A673 (cell line): ENCODE measurements at places on chromosomes 5 and 9.
A peak's percentile ranks its signal among the peaks of the same experiment; 100 is the strongest.

DNA sequence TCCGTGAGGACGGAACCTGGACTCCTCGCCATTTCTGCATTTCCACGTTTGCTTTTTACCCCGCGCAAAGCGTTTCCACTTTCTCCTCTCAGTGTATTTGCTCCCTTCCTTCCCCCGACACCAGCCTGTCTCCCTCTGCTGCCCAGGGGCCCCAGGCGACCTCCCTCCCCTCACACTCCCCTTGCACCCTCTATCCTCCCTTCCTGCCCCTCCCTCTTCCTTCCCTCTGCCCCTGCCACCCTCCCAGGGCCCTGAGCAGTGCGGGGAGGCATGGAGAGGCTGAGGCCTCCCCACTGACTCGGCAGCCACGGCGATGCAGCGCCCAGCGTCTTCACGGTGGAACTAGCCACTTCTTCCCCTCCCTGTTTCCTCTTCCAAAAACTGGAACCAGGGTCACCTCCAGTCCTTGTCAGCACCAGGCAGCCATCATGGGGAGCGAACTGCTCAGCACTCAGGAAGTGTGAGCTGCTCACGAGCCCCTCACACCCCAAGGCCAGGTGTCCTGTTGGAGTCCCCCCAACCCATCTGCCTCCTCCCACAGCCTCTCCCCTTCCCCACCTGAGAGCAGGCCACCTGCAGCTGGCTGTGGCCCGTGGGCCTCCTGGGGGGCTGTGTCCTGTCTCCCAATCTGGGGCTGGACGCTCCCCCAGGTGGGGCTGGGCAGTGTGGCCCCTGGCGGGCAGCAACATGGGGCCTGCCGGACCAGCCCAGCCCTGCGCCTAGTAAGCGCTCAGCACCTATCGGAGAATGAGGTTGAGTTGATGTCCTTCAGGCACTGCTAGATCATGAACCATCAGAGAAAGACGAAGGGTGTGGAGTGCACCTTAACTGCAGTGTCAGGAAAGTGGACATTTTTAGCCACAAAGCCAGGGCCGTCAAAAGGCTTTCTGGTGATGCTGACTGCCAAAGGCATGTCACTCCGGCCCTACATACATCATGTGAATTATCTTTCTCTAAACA, 17.5 kb downstream of the UBE2QL1 start:
- no peak for DNase-seq

- no peak for DNase-seq
Measured at GRCh38 chr5:33755231-33755630, 136.6 kb downstream of the ADAMTS12 start.

DNA sequence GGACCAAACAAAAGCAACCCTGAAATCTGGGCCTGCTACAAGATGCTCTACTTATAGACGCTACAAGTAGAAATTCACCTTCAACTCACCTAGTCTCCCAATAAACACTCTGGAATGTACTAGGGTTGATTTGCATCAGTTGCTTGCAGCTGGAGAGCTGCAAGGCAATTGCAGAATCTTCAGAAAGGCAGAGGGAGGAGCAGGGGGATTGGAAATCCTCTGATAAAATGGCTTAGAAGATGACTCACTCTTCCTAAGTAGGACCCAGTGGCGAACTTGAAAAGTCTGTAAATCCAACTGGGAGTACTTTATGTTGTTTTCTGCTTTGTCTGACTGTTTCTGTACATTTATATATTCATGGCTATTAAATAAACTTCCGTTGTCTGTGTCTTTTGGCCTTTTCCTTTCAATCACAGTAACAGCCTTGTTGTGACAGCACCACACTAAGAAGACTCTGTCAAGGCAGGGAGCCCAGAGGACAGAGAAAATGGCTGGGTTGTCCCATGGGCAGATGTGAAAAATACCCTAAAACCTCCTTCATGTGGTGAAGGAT, 14.7 kb upstream of the MLLT3 start:
- peak; percentile 92 for DNase-seq

- DNase-seq, result no peak
Measured at GRCh38 chr9:76605321-76605900, 146.4 kb downstream of the GCNT1 start.

- DNase-seq, result no peak
Measured at GRCh38 chr5:8213701-8214240, 344.8 kb downstream of the MTRR start.

- DNase-seq, result peak; percentile 48
Measured at GRCh38 chr9:125932012-125932411, 184.8 kb downstream of the PBX3 start.

GRCh38 chr5:138110266-138110963, 26.6 kb downstream of the WNT8A start:
- peak; percentile 40 for DNase-seq

- no peak for DNase-seq
Measured at GRCh38 chr5:176491101-176491502, 42.9 kb downstream of the FAF2 start.

DNA sequence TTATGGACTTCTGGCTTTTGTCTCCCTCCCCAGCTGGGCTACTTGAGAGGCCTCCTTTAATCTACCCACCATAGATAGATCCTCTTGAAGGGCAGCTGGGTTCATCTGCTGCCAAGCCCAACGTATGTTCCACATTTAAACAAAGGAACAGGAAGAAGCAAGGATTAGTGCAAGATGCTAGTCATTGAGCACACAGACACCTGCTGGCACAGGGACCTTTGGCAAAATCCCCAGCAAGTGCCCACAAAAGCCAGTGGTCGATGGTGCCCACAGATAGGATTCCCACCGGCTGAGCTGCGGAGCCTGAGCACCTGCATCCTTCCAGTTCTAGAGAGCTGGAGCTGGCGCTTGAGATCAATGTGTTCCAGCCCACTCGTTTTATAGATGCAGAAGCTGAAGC, 57.7 kb upstream of the SHB start:
- DNase-seq, result peak; percentile 24

- DNase-seq, result no peak
Measured at GRCh38 chr5:96975656-96976055, 39.8 kb downstream of the LNPEP start.

DNA sequence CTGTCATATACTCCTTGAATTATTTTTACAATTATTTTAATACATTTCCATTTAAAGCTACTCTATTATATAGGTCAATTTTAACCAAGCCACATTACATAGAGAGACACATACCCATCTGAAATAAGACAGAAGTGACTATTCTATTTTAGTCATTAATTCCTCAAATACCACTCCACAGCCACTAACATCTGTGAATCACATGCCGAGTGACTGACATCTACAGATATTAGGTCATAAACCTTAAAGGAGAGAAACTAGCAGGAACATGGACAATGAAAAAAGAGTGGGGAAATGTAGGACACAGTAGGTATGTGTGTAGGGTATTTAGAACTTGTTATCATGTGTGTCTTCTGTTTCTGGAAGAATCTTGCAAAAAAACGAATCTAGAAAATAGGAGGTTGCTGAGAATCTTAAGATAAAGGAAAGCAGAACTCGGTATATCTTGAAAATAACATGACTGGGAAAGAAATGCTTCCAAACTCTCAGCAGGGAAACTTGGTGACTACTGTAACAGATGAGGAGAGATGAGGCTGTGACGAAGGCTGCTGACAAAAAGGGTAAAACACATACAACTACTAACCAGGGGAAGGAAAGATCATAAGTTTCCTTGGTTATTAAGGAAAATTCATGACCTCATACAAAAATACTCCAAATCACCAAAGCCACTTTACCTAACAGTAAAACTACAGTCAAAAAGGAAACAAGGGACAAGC, 84.6 kb downstream of the PLPP1 start:
- no peak for DNase-seq

DNA sequence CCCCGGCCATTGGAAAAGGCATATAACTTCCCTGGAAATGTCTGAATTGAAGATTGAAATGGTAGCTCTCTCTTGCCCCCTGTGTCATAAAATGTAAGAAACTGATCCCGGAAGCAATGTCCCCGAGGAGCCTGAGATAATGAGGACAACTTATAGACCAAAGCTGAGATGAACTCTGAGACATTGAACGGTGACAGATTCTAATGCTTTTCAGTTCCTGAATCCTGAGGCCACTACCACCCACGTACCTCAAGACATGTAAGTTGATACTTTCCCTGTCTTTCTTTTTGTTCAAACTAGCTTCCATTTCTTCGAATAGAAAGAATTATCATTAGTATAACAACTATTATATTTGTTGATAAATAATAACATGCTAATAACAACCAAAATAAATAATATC, 51.0 kb downstream of the KIF4B start:
- no peak for DNase-seq

DNA sequence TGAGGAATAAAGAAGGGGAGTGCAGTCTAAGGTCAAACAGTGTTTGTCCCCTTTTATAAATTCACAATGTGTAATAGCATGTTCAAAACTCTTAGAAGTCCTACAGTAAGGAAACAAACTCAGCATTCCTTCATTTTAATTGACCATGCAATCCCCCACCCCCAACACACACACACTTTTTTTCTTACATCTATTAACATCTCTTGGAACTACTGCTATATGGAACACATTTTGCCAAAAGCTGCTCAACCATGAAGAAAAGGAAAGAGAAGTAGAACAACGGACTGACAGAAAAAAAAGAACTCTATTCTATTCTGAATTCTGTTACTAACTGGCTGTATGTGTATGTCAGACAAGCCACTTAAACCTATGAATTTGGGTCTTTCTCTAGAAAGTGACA, 2.8 kb upstream of the CTNNAL1 start:
- DNase-seq, result no peak

- no peak for DNase-seq
Measured at GRCh38 chr5:32283539-32284377, 29.0 kb downstream of the MTMR12 start.

GRCh38 chr9:3977614-3978112, 322.2 kb downstream of the GLIS3 start:
- DNase-seq, result no peak

DNA sequence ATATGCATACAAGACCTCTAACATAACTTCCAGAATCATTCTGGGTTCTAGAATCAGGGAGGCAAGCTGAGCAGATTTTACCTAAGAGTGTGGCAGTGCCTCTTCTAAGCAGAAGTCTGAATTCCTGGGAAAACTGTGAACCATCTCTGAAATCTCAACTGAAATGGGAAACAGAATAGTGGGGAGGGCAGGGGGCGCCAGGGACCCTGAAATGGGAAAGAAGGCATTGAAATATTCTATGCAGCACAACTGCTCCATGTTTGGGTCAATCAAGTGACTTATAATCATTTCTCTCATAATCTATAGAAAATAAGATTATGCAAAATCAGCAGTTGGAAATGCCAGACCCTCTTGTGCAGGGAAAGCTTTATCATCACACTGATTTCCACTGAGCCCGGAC, 156.1 kb downstream of the EBF1 start:
- no peak for DNase-seq

- DNase-seq, result no peak
Measured at GRCh38 chr9:137304383-137305059, 2.5 kb upstream of the NRARP start.

DNA sequence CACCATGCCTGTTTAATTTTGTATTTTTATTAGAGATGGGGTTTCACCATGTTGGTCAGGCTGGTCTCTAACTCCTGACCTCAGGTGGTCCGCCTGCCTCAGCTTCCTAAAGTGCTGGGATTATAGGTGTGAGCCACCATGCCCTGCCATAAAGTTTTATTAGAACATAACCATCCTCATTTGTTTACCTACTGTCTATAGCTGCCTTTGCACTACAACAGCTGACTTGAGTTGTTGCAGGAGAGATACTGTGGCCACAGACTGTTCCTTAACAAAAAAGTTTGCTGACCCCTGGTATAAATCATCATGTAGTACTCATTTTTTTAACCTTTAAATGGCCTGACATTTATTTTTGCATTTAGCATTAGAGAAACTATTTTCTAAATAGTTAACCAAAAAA, 31.7 kb downstream of the SNX30 start:
- DNase-seq, result no peak
